SK-MEL-5 (cell line): ENCODE measurements at places on chromosomes 11 and 22. TPM values are rescaled to one million over a fixed set of nuclear protein-coding genes. Genes with fewer than 3 reads are reported as not detected.

GRCh38 chr11:67497656-67498291 is 7.4 kb downstream of the PITPNM1 start:
- DNase-seq, result no peak

GRCh38 chr11:72591785-72592502 is 82.3 kb downstream of the PDE2A start:
- no peak for DNase-seq

GRCh38 chr11:109507331-109507730 is 85.3 kb downstream of the C11orf87 start:
- DNase-seq, result no peak

DNA sequence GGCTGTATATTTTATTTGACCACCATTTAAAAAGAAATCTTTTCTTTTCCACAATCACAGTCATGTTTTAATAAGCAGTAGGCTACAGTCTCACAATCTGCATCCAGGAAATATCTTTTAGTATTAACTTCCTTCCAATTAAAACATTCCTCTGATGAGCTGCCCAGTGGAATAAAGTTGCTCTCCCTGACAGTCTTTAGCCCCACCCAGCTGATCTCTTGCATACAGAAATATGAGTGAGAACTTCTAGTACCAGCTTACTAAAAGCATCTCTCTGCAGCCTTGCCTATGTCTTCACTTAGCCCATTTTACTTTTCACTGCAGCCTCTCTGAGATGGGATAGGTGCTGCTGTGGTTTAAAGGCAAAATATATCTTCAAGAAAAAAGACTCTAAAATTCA is 143.4 kb upstream of the ANO3 start:
- no peak for DNase-seq

- no peak for DNase-seq
These were observed 27.4 kb upstream of the MAPK1 start for GRCh38 chr22:21894799-21895198.

- DNase-seq, result no peak
These were observed 2.6 kb downstream of the VSIG10L2 start for GRCh38 chr11:125948278-125949051.

- DNase-seq, result no peak
These were observed 741 bp upstream of the TALDO1 start for GRCh38 chr11:746289-747157.

GRCh38 chr11:99489581-99489980 is 468.8 kb downstream of the CNTN5 start:
- no peak for DNase-seq

- no peak for DNase-seq
These were observed 27.3 kb upstream of the ZNRF3 start for GRCh38 chr22:28856095-28856455.

DNA sequence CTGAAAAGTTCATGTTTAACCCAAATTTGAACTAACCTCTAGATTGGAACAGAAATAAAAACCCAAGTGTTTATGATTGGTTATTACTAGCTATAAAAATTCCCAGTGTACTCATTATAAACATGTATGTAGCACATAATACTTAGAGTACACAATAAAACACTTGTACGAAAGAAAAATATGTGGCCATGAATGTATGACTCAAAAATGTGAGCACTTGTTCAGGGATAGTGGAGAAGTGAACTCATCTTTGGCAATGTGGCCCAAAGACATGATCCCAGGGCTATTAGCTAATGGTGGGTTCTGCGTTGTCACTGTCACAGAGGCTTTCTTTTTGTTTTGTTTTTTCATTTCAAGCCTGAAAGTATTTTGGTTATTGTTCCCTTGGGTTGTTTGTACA is 72.0 kb downstream of the PPFIBP2 start:
- no peak for DNase-seq

DNA sequence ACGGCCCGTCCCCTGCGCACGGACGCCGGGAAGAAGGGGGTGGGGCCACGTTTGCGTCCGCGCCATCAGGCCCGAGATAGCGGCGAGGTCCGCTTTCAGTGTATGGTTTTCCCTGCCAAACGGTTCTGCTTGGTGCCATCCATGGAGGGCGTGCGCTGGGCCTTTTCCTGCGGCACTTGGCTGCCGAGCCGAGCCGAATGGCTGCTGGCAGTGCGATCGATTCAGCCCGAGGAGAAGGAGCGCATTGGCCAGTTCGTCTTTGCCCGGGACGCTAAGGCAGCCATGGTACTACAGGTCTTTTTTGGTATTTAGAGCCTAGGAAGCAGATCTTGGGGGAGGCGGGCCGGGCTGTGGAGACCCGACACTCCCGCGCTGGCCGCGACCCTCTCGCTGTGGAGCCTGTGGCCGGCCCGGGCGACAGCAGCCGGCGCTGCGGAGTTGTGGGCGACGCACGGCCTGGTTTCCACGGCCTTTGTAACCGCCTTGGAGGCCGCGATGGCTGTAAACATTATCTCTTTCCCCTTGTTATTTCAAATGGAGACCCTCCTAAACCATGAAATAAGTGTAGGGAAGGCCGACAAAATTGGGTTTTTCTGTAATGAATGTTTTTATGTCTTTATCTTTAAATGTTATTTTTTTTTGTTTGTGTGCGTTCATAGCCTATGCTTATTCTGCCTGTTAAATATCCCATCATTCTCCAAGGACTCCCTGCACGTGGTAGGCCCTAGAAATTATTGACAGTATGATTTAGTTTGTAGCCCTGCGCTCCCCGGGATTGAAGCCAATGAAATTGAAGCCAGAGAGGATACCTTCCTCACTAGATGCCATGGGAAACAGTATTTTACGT is at the start of gene AASDHPPT:
TSS of gene AASDHPPT (plus strand) at position 54 of the 847 bp plus-strand sequence. CDS start at position 103, 49 bp downstream.
- DNase-seq, result peak; percentile 15

- DNase-seq, result peak; percentile 16
These were observed 737 bp downstream of the RBM4 start for GRCh38 chr11:66639066-66639813.

DNA sequence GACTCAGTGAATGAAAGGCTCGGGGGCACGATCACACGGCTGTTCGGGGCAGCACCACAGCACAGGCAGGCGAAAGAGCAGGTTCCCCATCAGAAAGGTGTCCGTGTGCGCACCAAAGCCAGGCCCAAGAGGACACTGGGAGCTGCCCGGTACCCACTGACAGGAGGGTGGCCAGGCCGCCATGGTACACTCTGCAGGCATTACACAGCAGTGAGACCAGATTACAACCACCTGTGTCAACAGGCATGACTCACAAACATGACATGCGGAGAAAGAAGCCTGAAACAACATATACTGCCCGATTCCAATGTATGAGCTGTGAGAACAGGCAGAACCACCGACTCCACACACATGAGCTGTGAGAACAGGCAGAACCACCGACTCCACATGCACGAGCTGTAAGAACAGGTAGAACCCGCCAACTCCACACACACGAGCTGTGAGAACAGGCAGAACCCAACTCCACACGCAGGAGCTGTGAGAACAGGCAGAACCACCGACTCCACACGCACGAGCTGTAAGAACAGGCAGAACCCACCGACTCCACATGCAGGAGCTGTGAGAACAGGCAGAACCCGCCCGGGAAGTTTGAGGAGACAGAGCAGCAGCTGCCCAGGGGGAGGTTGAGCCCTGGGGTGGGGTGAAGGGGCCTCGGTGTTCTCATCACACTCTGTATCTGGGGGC is 32.6 kb downstream of the KIAA0930 start:
- DNase-seq, result no peak

DNA sequence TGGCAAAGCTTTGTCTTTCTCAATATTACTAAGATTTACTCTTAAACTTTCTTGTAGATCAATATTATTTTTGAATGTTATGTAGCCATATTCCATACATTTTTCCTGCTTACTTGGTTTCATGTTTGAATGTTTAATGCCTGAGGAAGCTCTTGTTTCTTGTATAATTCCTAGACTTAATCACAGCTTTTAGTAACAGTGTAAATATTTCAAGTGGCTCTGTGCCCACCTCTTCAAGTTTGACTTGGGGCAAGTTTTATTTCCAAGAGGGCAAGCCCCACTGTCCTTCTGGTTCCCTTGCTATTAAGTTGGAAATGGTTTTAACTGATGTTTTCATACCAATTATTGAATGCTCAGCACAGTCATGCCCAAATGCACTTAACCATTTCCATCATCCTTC is 1004.1 kb downstream of the OPCML start:
- DNase-seq, result no peak

GRCh38 chr11:107018902-107019493 is 722 bp upstream of the GUCY1A2 start:
- DNase-seq, result no peak

GRCh38 chr22:40721266-40721665 is 42.0 kb downstream of the MCHR1 start:
- peak; percentile 92 for DNase-seq

DNA sequence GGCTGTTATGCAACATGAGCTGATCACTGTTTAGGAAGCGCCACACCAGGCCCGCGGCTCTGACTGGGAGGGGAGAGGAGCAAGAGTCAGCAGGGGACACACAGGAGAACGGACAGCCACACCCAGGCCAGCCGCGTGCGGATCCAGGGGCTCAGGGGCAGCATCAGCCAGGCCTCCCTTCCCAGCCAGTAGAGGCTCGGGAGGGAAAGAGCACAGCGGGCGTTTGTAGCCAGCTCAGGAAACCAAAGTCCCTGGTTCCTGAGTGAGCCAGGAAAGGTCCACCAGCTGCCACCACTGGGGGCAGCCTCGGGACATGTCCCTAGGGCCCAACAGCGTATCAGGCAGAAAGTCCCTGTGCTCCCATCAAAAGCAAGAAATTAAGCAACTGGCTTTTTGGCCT is 71.8 kb upstream of the PITPNB start:
- peak; percentile 25 for DNase-seq

DNA sequence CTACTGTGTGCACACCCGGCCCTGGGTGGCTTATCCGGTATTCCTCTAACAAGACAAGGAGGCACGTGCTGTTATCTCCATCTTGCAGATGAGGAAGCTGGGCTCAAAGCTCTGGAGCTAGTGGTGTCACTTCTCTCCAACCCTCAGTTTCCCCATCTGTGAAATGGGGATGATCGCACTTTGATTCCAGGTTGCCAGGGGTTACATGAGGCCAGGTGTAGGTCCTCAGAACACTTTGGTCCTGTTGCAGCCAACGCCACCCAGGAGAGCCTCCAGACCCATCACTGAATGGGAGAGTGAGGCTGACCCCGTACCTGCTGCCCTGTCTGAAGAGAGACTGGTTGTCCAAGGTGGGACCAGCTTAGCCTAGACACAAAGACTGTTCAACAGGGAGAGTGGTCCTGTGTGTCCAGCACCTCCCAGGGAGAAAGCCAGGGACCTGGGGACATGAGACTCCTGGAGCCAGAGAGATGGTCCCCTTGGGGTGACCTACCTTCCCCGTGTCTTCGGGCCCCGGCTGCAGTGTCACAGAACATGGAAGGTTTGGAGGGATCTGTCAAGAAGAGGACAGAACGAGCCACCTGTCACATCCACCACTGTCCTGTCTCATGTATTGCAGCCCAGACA is 41.0 kb downstream of the TPBGL start:
- DNase-seq, result no peak

DNA sequence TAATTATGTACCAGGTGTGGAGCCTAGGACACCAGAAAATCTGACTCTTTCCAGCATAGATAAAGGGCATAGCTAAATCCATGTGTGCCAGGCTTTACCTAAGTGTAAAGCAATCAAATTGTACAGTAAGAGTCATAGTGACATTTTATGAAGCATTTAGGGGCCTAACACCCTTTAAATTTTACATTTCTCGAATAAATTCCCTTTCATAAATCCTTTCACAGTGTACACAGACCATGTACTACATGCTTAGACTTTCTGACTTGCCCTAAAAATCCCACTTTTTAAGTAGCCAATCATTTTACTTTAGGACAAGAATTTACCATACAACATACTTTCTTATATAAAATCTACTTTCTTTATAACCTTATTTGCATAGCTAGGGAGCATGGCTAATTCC is 727.6 kb upstream of the LUZP2 start:
- no peak for DNase-seq

GRCh38 chr11:17930544-17931125 is 82.2 kb downstream of the SERGEF start:
- DNase-seq, result peak; percentile 10

DNA sequence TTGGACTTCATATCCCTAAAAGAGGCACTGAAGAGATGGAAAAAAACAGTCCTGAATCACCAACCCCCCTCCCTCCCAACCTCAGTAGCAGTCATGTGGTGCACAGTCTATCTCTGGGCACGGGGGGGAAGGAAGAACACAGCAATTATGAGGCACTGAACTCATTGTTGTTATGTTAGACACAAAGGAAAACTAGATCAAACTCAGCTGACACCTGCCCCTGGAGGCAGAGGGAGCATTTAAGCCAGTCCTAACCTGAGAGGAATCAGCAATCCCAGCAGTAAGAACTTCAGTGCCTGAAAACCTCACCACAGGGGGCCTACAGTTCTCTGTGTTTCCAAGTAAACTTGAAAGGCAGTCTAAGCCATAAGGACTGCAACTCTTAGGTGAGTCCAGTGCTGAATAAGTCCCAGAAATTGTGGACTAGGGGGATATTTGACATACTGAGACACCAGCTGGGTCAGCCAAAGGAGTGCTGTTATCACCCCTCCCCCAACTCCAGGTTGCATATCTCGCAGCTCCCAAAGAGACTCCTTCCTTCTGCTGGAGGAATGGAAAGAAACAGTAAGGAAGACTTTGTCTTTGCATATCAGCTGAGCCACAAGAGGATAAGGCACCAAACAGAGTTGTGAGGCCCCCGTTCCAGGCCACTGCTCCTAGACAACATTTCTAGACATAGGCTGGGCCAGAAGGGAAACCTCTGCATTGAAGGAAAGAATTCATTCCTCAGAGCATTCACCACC is 72.5 kb downstream of the GLYATL1 start:
- no peak for DNase-seq

- DNase-seq, result no peak
These were observed 10.5 kb downstream of the TXN2 start for GRCh38 chr22:36470994-36471331.

Gene ANGPTL5
- total RNA-seq, result not detected in 2 replicates

Gene GUCY1A2
- total RNA-seq, result 0.27 and 0.34 TPM in 2 replicates

Gene L3MBTL2
- total RNA-seq, result 29.4 and 29.9 TPM in 2 replicates

Gene F2
- total RNA-seq, result not detected in 2 replicates

Gene TRIM6
- total RNA-seq, result 9.8 and 11.6 TPM in 2 replicates

Gene CYB5R2
- 33.3 and 34.8 TPM in 2 replicates for total RNA-seq

Gene TTLL12
- total RNA-seq, result 68.9 and 79.4 TPM in 2 replicates

Gene PAK1
- 28.8 and 29.0 TPM in 2 replicates for total RNA-seq
